ENCODE measurements at places on chromosomes 4 and X. TPM values are rescaled to one million over a fixed set of nuclear protein-coding genes. Genes with fewer than 3 reads are reported as not detected.

Gene CCDC158
- total RNA-seq = 0.53 TPM

Gene PPARGC1A
- total RNA-seq = 73.4 TPM

Gene CFAP99
- 0.41 TPM for total RNA-seq

Gene GPAT3
- 32.4 TPM for total RNA-seq

Gene PCYT1B
- 0.93 TPM for total RNA-seq

Gene GAGE2A
- total RNA-seq = not detected

Gene XK
- total RNA-seq = 7.8 TPM

Gene ADAD1
- total RNA-seq = not detected

Gene DDIT4L
- 32.2 TPM for total RNA-seq

Gene CLNK
- total RNA-seq = 0.93 TPM

Gene PDGFRA
- total RNA-seq = 253 TPM

Gene KCTD8
- total RNA-seq = 3.4 TPM

Gene XPNPEP2
- total RNA-seq = 28.7 TPM

Gene PNCK
- total RNA-seq = 6.5 TPM

Gene ATP5ME
- 209 TPM for total RNA-seq

Gene DRP2
- 2.9 TPM for total RNA-seq

Gene FAM9B
- total RNA-seq = 0.12 TPM

Gene AFP
- 34.0 TPM for total RNA-seq

Gene TREX2
- total RNA-seq = 1.6 TPM

Gene CXCL5
- total RNA-seq = 0.12 TPM

Gene UCHL1
- 48.0 TPM for total RNA-seq

Gene TEC
- total RNA-seq = 2.8 TPM

Gene MAGEB3
- not detected for total RNA-seq
